Dorsolateral prefrontal cortex (tissue), 122 donors: ENCODE measurements at places on chromosomes 7 and 10. TPM values are rescaled to one million over a fixed set of nuclear protein-coding genes. Genes with fewer than 3 reads are reported as not detected.

Gene MALRD1
- total RNA-seq, result 2.1 TPM

Gene GRID1
- total RNA-seq, result 62.4 TPM

Gene UCN3
- total RNA-seq, result not detected

Gene TDRD1
- total RNA-seq, result 1.5 TPM

Gene GPR37
- 211 TPM for total RNA-seq

Gene WDFY4
- total RNA-seq, result 5.6 TPM

Gene CRYGN
- 1.6 TPM for total RNA-seq
